Astrocyte (in vitro differentiated cells and primary cell): ENCODE measurements at places on chromosomes 4 and X. TPM values are rescaled to one million over a fixed set of nuclear protein-coding genes. Genes with fewer than 3 reads are reported as not detected.
A peak's percentile ranks its signal among the peaks of the same experiment; 100 is the strongest.

The PNMA3 gene
- 0.82 and 0.93 TPM in 2 replicates for total RNA-seq

The CXCL11 gene
- 5.8 and 7.6 TPM in 2 replicates for total RNA-seq

DNA sequence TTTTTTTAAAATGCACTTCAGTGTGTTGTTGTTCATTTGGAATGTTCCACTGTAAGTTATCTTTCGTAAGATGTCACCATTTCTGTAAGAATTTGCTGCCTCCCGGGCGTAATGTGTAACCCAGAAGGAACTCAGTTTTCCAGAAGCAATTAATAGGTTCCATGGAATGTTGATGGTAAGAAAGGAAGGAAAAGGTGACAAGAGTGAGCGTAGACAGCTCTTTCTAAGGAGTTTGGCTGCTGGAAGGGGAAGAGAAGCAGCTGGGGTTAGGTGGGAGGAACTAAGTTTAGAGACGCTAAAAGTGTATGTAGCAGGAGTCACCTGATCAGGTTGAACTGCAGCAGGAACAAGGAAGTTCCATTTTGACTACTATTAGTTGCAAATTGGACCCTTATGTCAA, 35.9 kb downstream of the PNMA5 start:
- peaks cover 3% of the 10 kb centered on the region for H3K4me1 ChIP-seq
- no peak overlapping the region for H3K4me3 ChIP-seq
- DNase-seq = peak; percentile 20
- no peaks in the 10 kb centered on the region for H3K27me3 ChIP-seq
- H3K27ac ChIP-seq = peak overlapping the region; percentile 26
- no peaks in the 10 kb centered on the region for H3K36me3 ChIP-seq

DNA sequence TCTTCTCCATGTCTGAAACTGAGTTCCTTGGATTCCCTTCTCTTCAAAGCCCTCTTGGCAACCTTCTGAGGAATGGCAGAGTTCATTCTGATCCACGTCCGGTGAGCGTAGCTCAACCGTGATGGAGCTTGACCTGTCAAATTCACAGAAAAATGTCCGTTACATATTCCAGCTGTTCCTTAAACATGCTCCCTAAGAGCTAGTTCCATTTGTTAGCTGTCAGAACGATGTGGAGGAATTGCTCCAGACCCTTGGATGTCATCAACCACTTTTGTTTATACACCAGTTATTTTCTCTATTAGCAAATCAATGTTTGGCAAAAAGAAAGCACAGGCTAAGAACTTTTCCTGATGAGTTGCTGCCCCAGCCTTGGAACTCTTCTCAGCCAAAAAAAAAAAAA, 50.1 kb downstream of the NHS start:
- no peaks in the 10 kb centered on the region for H3K36me3 ChIP-seq
- no peaks in the 10 kb centered on the region for H3K4me1 ChIP-seq
- peak; percentile 67 for DNase-seq
- no peak overlapping the region for H3K4me3 ChIP-seq
- H3K27ac ChIP-seq = no peak overlapping the region

DNA sequence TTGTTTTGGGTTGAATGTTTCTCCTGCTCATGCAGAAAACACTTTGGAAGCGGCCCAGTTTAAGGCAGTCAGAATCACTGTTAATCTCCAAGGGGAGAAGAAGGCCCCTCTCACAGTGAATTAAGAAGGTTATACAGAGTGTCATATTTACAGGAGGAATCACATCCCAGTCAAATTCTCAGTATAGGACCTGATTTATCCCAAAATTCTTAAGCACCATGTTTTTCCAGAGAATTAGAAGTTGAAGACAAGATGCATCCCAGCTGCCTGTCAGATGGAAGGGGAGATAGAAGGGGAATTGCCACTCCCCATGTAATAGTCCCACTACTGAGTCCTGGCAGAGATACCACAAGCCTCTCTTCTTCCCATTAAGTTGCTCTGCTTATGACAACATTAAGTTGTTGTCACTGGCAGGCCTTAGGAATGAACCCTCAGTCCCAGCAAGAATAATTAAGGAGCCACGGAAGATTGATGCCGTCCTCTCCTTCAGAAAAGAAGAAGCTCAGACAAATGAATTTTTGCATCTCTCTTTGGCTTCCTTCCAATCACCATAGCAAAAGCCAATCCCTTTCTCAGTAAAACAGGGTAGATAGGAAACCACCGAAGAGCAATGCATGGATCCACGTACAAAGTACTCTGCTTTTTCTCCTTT, 138.4 kb downstream of the LDB2 start:
- no peak overlapping the region for H3K27ac ChIP-seq
- H3K4me1 ChIP-seq = peaks cover 19% of the 10 kb centered on the region
- no peaks in the 10 kb centered on the region for H3K36me3 ChIP-seq
- no peak overlapping the region for H3K4me3 ChIP-seq

DNA sequence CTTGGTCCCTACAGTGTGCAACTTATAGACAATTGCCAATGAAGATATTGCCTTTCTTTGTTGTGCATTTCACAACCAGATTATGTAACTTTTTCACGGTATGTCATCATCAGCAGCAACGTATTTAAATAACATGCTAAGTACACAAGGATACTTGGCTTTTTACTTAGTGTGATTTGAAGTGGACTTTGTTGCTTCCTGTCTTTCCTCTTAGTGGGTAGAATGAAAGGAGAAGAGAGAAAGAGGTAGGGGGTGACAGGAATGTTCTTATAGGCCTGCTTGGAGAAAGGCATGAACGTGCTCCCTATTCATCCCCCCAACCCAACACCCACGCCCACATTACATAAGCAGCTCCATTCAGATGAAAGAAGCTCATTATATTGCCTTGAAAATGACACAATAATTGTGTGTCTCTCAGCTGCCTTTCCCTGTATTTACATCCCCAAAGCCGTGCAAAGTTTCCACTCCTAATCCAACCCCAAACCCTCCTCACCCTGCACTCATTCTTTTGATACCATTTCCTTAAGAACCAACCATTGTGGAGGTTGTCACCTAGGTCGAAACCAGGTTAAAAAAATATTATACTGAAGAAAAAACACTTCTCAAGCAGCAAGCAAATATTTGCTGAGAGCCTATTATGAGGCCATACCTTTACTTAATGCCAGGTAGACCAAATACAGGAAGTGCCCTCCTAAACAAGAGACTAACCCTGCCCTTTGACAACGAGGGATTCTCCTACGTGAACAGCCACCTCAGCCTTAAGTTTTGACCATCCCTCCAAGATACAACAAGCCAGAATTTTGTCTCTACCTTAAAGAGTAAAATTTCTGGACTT, 25.2 kb upstream of the GK start:
- no peaks in the 10 kb centered on the region for H3K4me1 ChIP-seq
- no peaks in the 10 kb centered on the region for H3K36me3 ChIP-seq
- no peak overlapping the region for H3K27ac ChIP-seq
- H3K4me3 ChIP-seq = no peak overlapping the region

The MYOZ2 gene
- 0.24 and 1.1 TPM in 2 replicates for total RNA-seq

- H3K27me3 ChIP-seq = no peaks in the 10 kb centered on the region
- H3K36me3 ChIP-seq = no peaks in the 10 kb centered on the region
- H3K4me1 ChIP-seq = no peaks in the 10 kb centered on the region
- no peak overlapping the region for H3K27ac ChIP-seq
Observed at GRCh38 chrX:132071254-132071653, 48.2 kb downstream of the STK26 start.

DNA sequence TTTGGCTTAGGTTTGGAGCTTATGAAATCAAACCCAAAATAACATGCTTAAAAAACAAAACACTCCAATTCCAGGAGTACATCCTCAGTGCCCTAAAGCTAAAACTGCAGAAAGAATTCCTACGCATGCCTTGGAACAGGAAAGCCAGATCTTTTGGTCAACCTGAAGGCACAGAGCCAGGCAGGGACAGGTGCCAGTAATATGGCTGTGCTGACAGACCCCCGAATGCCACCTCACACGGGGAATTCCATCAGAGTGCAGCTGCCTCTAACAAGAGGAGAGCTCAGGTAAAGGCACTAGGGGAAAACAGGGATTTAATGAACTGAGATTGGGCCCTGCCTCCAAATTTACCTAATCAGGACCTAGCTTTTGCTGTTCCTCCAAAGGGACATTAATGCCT, 77.1 kb downstream of the SHISA3 start:
- H3K4me1 ChIP-seq = no peaks in the 10 kb centered on the region
- no peaks in the 10 kb centered on the region for H3K27me3 ChIP-seq
- DNase-seq = no peak
- no peaks in the 10 kb centered on the region for H3K36me3 ChIP-seq
- no peak overlapping the region for H3K4me3 ChIP-seq

GRCh38 chr4:174928575-174929253, 10.6 kb downstream of the ADAM29 start:
- no peaks in the 10 kb centered on the region for H3K36me3 ChIP-seq
- no peak overlapping the region for H3K4me3 ChIP-seq
- no peaks in the 10 kb centered on the region for H3K4me1 ChIP-seq
- no peak overlapping the region for H3K27ac ChIP-seq
- no peak for DNase-seq

DNA sequence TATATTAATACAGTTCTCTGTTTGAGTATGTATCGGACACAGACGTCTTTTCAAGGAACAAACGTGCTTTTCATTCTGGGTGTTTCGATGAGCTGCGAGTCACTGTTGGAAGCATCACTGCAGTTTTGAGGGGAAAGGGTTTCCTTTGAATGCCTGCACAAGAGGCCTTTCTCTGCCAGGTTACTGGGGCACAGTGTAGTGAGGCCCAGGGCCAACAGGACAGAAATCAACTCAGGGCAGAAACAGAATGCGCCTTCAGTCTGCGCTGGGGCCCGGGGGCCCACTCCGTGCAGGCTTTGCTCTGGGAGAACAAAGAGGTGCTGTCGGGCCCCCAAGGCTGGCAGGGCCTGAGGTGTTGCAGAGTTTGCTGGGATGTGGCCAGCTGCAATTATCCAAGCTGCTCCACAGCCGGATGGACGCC, 2.3 kb upstream of the PPP2R3B start:
- DNase-seq = no peak
- H3K36me3 ChIP-seq = no peaks in the 10 kb centered on the region
- peaks cover 3% of the 10 kb centered on the region for H3K4me1 ChIP-seq

GRCh38 chr4:151613290-151613689, 147.5 kb downstream of the GATB start:
- no peak for DNase-seq
- H3K27me3 ChIP-seq = no peaks in the 10 kb centered on the region
- H3K4me1 ChIP-seq = no peaks in the 10 kb centered on the region
- H3K4me3 ChIP-seq = no peak overlapping the region
- H3K36me3 ChIP-seq = no peaks in the 10 kb centered on the region
